ENCODE measurements at places on chromosomes 7 and 10.

GRCh38 chr10:58742141-58742540, 229.5 kb downstream of the BICC1 start:
- no peak for DNase-seq

DNA sequence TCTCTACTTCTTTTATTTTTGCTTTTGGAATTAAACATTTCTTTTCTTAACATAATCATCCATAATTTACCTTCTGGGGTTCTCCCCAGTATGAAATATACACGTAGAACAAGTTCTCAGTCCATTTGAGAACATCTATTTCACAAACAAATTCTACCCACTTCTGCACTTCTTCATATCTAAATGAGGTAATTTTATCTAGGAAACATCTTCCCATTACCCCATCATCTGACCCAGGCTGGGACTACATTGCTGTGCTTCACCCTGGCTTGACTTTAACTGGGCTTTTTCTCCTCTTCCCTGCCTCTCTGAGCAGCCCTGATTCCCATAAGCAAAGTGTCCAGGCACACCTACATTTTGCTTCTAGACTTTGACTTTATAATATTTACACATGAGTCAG, 43.3 kb upstream of the AMPH start:
- no peak for DNase-seq

DNA sequence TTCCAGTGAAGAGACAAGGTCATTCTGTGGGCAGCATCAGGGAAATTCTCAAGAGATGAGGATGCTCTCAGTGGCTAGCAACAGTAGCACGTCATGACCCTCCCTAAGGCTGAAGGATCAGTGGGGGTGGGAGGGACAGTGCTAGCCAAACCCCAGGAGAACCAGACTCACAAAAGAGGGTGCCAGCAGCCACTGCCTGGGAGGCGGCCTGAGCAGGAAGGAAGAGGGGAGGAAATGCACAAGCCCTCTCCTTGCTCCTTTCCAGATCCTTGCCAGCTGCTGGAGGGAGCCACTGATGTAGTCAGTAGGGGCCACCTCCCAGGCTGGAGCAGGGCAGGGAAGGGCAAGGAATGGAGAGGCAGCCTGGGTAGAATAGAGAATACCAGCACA, 302.7 kb downstream of the RPS24 start:
- no peak for DNase-seq

GRCh38 chr7:69309601-69310000, 288.7 kb upstream of the AUTS2 start:
- no peak for DNase-seq

- no peak for DNase-seq
Measured at GRCh38 chr7:70210936-70211310, 612.6 kb downstream of the AUTS2 start.

DNA sequence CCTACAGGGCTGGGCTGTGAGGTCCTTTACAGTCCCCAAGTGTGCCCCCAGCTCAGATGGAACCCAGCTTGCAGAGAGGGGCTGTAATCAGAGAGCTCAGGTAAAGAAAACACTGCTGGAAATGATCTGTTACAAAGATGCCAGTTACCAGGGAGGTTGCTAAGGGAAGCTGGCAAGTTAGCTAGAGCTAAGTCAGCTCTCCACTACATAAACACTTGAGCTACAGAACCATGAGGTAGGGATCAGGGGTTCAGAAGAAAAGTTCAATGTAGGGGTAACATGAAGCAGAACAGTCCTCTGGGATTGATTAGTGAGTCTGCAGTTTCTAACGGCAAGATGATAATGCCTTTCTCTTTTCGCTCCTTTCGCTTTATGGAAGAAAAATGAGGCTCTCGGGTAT, 53.1 kb upstream of the TM9SF3 start:
- DNase-seq = no peak

GRCh38 chr7:80529362-80529761, 17.5 kb upstream of the GNAT3 start:
- no peak for DNase-seq

- no peak for DNase-seq
Measured at GRCh38 chr10:86970982-86971231, 2.6 kb downstream of the ADIRF start.

GRCh38 chr10:64648915-64649314, 1127.7 kb downstream of the REEP3 start:
- DNase-seq = no peak

DNA sequence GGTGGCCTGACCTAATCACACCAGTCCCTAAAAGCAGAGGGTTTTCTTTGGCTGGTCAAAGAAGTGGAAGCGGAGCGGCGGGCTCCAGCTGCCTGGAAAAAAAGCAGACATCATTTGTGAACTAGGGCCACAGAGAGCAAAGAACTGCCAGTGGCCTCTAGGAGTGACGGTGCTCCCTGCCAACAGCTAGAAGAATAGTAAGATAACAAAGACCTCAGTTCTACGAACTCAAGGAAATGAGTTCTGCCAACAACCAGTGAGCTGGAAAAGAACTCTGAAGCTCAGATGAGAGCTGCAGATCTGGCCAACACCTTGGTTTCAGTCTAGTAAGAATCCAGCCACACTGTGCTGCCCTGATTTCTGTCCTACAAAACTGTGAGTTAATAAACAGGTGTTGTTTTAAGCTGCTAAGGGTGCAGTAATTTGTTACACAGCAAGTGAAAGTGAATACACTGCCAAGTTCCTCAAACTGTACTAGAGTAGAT, 178.0 kb downstream of the SRPK2 start:
- no peak for DNase-seq

GRCh38 chr10:14144451-14144850, 186.3 kb downstream of the FRMD4A start:
- no peak for DNase-seq

- no peak for DNase-seq
Measured at GRCh38 chr7:114787556-114787955, 134.3 kb upstream of the MDFIC start.

DNA sequence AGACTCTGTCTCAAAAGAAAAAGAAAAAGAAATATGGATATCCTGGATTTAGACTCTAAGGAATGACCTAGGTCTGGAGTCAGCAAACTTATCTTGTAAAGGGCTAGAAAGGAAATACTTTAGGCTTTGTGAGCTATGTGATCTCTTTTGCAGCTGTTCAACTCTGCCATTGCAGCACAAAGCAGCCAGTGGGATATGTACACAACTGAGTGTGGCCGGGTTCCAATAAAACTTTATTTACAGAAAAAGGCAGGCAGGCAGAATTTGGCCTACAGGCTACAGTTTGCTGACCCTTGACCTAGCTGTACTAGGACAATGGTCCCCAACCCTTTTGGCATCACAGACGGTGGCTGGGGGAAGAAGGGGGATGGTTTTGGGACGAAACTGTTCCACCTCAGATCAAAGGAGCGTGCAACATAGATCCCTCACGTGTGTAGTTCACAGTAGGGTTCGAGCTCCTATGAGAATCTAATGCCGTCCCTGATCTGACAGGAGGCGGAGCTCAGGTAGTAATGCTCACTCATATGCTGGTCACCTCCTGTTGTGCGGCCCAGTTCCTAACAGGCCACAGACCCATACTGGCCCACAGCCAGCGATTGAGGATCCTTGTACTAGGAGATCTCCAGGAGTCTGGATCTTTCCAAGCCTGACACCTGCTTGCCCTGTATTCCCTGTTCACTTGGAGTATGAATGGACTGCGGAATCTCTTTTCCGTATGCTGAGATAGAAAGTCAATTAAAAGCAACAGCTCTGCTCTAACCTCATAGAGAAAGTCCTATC, 63.0 kb downstream of the CUL1 start:
- DNase-seq = no peak

DNA sequence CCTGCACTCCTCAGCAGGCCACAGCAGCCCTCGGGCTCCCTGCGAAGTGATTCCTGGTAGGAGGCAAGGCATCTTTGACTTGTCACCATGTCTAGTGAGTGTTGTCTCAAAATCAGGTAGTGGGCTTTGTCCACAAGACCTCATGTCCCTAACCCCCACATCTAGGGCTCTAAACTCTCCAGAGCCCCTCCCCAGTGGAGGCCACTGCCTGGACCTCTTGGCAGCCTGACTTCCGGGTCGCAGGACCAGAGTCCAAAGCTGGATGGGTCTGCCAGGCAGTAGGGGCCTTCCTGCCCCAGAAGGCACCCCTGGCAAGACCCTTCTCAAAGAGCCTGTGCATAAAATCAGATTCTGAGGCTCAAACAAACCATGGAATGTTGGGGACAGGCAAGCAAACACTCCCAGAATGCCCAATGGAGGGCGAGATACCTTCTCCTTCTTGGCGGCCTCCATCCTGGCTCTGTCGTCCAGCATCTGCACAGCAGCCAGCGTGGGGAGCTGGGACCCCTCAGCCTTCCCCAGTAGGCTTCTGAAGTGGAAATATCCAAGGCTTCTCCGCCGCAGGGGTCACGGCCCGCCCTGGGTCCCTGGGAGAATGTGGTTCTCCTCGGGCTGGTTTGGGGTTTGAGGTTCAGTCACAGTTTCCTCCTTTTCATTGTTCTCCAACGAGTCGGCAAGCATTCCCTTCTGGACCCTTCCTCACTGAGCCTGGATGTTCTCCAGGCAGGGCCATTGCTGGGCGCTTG, 586 bp downstream of the GCK start:
- no peak for DNase-seq

- no peak for DNase-seq
Measured at GRCh38 chr7:46776790-46777189, 805.1 kb downstream of the TNS3 start.

DNA sequence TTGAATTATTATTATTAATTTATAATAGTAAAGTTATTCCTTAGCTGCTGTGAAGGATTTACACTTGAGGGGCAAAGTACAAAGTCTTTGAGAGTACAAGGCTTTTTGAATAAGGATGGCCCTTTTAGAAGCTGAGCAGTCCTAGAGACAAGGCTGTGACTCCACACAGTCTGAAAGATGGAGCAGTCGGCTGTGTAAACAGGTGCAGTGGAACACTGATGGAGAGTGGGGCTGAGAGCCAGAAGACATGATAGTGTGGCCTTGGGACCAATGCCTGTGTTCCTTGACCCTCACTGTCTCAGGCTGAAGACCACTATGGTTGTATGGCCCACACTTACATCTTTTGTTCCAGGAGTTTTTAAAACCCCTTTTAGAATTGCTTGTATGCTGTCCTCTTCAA, 311.2 kb upstream of the PHF14 start:
- no peak for DNase-seq

GRCh38 chr10:127736222-127736914, 617 bp upstream of the FOXI2 start:
- DNase-seq = no peak

GRCh38 chr7:115533785-115534184, 496.8 kb downstream of the TFEC start:
- DNase-seq = no peak

DNA sequence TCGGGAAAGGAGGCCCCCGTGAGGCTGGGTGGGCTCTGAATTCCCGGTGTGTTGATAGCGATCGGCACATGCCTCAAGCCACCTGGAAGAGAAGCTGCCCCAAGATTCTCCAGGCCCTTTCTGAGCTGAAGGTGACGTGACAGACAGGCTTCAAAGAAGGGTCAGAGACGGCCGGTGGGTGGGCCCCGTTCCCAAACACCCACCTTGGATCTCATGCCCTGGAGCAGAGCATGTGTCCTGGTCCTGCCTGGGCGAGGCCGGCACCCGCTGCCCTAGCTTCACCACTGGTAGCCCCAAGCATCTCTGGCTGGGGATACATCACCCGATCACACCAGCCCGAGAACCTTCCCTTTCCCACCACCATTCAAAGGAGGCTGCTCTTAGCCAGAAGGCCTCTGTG, 399.0 kb downstream of the DNAJB6 start:
- DNase-seq = no peak

DNA sequence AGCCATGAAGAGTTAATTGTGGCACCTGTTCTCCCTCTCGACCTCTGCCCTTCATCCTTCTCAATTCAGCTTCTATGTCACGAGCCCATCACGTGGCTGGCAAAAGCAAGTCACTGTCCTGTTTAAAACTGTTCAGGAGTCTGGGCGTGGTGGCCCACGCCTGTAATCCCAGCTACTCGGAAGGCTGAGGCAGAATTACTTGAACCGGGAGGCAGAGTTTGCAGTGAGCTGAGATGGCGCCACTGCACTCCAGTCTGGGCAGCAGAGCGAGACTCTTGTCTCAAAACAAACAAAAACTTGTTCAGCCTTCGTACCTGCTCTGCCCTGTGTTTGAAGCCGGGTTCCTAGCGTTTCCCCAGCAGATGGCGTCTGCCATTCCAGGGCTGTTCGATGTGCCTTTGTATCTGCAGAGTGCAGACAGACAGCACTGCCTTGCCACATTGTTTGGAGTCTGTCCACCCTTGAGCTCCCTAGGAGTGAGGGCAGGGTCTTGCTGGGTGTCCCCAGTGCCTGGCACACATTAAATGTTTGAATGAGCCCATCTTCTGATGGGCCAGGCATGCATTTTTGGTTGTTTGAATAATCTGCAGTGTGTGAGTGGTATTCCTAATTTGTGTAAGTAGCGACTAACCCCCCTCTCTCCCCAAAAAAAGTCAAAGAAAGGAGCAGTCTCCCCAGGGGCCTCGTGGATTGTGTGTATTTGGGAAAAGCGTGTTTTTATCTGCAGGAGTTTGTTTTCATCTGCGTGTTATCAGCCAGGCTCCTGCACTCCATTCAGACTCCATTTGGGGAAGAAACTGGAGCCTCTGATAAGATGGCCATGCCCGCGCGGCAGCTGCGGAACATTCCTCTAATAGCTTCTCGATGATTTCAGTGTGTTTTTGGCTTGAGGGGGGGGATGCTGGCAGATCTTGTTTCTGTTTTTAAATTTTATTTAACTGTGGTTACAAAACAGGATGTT, 61.2 kb downstream of the DNAJB6 start:
- DNase-seq = no peak

DNA sequence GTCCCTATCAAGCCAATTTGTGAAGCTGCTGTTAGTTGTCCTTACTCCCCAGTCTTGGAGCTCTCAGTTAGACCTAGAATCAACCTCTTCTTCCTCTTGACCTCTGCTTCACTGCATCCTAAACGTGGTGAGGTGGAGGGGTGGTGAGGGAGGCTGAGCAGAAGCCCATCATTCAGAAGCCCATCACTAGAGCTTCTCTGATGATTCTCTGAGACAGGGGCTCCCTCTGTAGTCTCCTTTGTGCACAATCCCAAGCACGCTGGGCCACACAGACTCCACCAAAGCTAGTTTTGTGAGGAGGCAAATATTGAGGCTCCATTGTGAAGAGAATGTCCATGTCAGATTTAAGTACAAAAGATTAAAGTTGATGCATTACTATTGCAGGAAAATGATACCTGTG, 163.8 kb upstream of the PRSS1 start:
- DNase-seq = no peak

GRCh38 chr10:107616463-107617410, 452.2 kb upstream of the SORCS1 start:
- DNase-seq = no peak

GRCh38 chr10:10786109-10787090, 231.3 kb upstream of the CELF2 start:
- no peak for DNase-seq

DNA sequence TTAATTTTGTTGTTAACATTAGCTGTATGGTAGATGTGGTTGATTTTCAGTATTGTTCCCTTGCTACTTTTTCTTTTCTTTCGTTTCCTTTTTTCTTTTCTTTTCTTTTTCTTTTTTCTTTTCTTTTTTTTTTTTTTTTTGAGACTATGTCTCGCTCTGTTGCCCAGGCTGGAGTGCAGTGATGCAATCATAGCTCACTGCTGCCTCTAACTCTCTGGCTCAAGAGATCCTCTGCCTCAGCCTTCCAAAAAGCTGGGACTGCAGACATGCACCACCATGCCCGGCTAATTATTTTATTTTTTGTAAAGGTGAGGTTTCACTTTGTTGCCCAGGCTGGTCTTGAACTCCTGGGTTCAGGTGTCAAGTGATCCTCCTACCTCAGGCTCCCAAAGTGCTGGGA, 14.4 kb downstream of the SLC26A3 start:
- no peak for DNase-seq

- DNase-seq = no peak
Measured at GRCh38 chr10:109403551-109403950, 519.8 kb downstream of the XPNPEP1 start.

GRCh38 chr10:120945182-120945581, 94.0 kb downstream of the WDR11 start:
- no peak for DNase-seq
